GM12892 (cell line): ENCODE measurements at places on chromosomes 11 and 22.

GRCh38 chr11:91209306-91209705, 986.5 kb upstream of the CHORDC1 start:
- no peak for DNase-seq

GRCh38 chr11:66279092-66279734, 1.2 kb downstream of the CNIH2 start:
- DNase-seq: no peak

DNA sequence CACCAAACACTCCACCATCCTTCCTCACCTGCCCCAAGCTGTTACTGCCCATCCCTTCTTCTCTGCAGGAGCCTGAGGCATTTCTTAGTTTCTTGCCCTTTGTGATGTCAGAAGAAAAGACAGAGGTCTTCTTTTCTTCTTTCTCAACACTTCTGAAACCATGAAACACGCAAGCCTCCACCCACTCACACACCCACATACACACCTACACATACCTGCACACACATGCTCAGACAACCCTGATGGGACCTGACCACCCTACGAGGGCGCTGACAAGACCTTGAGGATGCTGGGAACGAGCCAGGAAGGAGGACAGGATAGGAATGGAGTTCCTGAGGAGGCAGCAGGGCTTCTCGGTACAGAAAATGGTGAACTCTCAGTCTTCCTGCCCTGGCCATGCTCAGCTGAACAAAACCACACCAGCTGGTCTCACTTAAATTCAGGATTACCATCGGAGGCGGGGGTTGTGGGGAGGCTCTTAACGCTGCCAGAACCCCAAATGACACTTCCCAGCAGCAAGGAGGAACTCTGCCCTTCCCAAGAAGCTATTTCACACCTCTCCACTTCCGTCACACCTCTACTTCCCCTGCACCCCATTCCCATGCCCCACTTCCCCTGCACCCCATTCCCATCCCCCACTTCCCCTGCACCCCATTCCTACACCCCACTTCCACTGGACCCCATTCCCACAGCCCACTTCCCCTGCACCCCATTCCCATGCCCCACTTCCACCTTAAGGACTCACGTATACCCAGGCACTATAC, 41.0 kb downstream of the CSF2RB start:
- DNase-seq: no peak

GRCh38 chr11:12755510-12756453, 81.6 kb downstream of the TEAD1 start:
- no peak for DNase-seq

DNA sequence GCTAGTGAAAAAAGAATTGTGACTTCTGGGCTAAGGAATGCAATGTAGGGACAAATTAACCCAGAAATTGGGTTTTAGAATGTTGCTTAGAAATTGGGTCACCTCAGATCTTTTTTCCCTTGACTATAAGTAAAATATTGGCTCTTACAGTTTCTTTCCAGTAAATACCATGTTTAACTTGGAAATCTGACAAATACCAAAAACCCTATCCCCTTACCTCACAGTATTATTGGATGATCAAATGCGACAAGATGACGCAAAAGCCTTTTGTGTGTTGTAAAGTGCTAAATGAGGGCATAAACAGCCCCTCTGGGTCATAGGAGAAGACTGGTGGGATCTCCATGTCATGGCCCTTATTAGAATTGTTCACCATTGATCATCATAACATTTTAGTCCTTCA, 6.1 kb upstream of the UPB1 start:
- DNase-seq: no peak

- no peak for DNase-seq
Measured at GRCh38 chr11:6269994-6270393, 10.4 kb downstream of the CCKBR start.

DNA sequence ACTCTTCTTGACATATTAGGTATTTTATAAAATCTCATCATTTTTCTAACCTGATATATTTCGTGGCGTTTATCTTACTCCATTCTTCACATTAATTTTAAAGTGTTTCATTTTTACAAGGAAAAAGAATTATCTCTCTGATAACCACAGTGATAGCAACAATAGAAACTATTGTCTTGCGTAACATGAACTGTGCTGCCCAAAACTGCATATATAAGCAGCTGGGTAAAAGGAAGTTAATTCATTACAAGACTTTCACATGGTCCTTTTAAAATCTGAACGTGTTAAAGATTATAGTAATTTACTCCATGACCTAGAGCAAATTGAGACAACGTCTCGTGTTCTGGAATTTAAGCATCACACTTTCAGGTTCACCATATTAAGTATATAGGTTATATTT, 210.4 kb upstream of the GRIA4 start:
- no peak for DNase-seq

DNA sequence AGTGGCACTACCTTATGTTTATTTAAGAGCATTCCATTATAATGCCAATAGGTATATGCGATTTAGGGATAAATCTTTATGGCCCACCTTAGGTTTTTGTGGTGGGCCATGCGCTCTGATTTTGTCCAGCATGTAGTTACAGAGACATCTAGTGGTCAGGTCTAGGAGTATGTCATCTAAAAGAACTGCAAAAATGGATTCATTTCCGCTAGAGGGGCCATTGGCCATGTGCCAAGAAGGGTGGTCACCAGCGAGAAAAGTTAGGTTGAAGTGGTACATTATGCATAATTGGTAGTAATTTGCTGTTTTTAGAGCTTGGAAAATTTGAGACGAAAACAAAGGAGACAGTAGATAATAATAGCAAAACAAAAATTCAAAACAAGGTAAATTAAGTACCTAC, 27.7 kb downstream of the LRRC4C start:
- DNase-seq: no peak
